ENCODE measurements at places on chromosomes 7 and 10.

DNA sequence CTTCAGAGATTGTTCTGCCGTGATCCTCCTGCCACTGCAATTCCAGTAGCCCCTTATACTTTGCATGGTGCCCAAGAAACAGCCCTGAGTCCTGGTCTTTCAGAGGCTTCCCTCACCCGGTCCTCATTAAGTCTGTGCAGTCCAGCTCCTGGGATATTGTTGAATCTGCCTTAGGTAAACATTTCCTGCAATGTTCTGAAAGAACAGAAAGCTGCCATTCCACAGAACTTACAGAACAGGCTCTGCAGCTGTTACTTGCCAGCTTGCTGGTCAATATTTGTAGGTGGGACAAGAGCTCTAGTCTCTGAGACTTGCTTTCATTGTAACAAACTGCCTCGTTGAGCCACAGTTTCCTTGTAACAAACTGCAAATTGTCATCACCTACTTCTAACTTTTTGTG is 115.0 kb upstream of the KIF5B start:
- DNase-seq = no peak

DNA sequence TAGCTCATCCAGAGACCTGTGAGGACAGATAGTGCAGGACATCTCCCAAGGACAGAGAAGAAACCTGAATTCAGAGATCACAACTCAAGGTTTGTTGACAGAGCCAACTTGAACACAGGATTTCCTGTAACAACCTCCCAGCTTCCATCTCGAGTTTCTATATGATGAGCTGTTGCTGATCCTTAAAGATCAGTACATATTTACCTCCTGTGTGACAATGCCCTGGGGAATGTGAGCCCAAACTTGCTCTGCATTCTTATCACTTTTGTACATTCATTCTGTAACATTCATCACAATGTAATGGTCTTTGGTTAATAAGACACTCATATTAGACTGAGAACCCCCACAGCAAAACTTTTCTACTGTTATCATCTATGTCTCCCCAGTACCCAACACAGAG is 468.6 kb downstream of the XPNPEP1 start:
- DNase-seq = no peak

GRCh38 chr7:112080441-112080840 is 125.8 kb downstream of the DOCK4 start:
- DNase-seq = no peak

- DNase-seq = no peak
Measured at GRCh38 chr10:88651101-88651551, 13.1 kb upstream of the LIPF start.

GRCh38 chr10:49049660-49050059 is 65.7 kb downstream of the VSTM4 start:
- no peak for DNase-seq

DNA sequence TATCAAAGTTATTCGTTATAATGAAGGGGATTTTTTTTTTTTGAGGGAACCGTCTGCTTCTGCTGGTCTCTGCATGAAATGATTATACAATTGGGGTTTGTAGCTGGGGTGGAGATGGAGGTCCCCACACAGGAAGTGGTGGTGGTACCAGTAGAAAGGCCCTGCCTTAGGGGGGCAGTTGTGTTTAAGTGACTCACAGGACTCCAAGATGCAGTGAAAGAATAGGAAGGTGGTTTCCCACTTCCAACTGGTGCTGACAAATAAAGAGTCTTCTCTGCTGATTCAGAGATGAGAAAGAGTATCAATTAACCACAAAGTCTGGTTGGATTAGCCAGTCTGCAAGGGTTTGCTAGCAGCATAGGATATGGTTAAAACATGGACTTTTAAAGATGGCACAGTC is 376.0 kb downstream of the SORCS3 start:
- DNase-seq = no peak

DNA sequence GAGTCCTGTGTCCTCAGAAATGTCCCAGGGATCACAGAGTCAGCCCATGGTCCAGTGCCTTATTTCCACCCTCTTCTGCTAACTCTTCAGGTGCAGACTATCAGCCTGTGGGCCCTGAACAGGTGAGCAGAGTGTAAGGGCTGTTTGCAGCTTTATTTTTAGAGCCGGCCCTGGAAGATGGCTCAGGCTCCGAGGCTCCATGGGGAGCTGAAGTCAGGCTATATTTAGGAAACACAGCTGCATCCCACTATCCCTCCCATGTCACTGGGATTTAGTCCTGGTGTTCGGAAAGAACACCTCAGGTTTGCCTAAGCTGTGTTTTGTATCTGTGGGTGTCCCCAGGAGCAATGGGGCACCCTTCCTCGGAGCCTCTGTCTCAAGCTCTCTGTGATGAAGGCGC is 126.9 kb downstream of the RPS24 start:
- DNase-seq = no peak

DNA sequence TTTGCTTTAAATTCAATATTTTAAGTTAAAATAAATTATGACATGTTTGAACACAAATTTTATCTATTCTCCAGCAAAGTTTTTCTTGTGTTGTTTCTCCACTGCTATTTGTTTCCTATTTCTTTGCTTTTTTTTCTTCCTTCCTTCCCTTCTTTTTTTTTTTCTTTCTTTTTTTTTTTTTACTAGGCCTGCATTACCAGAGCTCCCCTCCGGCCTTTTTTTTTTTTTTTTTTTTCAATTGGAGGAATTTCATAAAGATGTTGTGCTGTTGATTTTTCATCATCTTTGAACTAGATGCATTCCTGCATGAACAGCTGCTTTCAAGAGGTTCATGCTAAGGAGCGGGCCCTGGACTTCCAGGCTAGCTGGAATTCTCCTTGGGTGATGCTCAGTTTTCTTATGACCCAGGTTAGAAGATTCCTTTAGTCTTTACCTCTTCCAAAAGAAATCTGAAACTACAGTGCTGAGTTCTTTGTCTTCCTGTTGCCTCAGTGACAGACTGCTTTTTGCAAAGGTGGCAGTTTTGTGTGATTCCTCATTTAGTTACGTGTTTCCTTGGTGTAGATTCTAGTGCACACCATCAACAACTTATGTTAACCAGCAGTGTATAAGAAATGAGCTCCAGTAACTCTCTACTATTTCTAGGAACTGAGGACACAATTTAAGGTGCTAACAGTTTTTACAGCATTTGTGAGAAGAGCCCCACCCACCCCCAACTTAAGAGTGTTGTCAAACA is 4.8 kb upstream of the CAMK1D start:
- DNase-seq = no peak

DNA sequence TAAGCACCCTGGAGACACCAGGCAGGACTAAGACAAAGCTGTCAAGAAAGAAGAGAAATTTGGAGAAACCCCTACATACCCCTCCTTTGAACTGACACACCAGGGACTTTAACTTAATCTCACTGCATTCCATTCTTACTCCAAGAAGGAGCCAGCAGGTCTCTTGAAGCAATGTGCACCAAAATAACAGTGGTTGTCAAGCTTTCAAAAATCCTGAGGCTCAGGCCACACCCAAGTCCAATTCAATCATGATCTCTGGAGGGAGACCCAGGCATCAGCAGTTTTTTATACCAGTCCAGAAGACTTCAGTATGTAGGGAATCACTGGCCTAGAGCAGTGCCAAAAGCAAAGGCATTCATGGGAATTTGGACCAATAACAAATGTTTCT is 6.8 kb downstream of the SLC25A13 start:
- no peak for DNase-seq

Data from stimulated activated naive CD4-positive, alpha-beta T cell (primary cell).